Omental fat pad (tissue), 4 donors: ENCODE measurements at places on chromosomes 16 and 17.

DNA sequence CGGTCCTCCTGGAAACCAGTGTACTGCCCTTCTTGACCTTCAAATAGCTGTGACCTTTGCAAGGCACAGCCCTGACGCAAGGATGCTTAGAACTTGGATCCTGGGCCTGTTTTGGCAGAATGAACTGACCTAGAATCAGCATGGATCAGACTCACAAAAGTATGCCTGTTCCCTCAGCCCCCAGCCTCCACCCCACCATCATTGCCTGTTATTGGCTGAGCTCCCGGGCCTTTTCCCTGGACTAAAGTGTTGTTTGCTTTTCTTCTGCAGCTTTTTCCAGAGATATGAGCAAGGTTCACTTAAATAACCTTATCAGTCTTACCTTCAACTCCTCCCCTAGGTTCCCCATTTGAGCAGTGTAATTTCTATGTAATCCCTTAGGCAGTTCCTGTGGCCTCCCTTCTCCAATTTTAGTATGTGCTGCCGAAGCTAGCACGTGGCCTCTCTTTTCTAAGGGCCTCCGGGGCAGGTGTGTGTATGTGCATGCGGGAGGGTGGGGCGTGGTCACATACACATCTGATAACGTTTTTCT lies 347.4 kb downstream of the MAF start:
- DNase-seq = no peak

DNA sequence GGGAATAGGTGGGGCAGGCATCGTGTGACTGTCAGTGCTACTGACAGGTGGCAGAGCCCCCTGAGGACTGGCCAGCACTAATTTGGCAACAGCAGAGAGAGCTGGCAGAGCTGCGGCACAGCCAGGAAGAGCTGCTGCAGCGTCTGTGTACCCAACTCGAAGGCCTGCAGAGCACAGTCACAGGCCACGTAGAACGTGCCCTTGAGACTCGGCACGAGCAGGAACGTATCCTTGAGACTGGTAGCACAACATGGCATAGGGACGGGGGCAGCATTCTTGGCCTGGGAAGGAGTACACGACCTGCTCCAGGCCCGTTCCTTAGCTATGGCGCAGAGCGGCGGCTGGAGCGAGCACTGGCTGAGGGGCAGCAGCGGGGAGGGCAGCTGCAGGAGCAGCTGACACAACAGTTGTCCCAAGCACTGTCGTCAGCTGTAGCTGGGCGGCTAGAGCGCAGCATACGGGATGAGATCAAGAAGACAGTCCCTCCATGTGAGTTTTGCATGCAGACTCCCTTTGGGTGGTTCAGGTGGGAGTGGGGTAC lies 3.0 kb upstream of the NRN1L start:
- DNase-seq = no peak

- no peak for DNase-seq
Measured at GRCh38 chr17:47807421-47807820, 14.2 kb downstream of the OSBPL7 start.

DNA sequence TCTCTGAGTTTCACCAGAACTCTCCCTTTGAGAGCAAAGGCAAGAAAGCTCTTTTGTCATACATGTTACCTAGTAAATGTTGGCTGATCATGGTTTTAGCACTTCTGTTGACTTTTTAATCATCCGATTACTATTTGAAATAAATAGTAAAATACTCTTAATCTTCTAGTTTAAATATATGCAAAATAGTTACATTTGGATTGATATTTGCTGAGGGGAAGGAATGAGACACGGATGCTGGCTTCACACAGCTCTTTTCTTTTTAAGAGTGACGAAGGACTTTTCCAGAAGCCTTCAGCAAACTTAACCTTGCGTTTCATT lies 9.4 kb downstream of the NFATC3 start:
- DNase-seq = no peak

GRCh38 chr16:15460601-15461000 lies 26.2 kb downstream of the BMERB1 start:
- no peak for DNase-seq

- no peak for DNase-seq
Measured at GRCh38 chr17:73643001-73643851, 1.0 kb downstream of the SDK2 start.

DNA sequence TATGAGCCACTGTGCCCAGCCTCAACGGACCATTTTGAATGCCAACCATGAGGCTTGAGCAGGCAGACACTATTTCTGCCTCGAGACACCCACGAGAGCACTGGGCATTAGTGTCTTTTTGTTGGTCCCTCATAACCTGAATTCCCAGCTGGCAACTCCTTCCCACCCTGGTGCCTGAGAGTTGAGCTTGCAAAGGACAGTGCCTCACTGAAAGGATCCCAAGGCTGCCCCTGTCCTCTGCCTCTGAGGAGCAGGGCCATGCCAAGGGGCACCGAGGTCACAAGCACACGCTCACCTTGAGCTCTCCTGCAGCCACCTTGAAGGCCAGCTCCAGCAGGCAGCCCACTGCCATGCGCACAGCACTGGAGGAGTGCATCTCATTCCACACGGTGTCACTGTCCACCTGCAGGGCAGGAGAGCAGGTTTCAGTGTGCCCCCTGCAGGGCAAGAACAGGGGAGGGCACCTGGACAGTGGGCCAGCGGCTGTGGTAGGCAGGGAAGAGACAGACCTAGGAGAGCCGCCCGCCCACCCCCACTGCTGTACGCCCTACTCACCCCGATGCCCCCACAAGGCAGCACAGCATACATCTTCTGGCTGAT lies 12.8 kb downstream of the G6PC3 start:
- DNase-seq = no peak

GRCh38 chr16:73016488-73016830 lies 31.5 kb downstream of the ZFHX3 start:
- no peak for DNase-seq

GRCh38 chr17:29045734-29046472 lies 3.0 kb downstream of the PIPOX start:
- DNase-seq = no peak

- DNase-seq = no peak
Measured at GRCh38 chr16:12853972-12854371, 47.4 kb upstream of the SHISA9 start.

DNA sequence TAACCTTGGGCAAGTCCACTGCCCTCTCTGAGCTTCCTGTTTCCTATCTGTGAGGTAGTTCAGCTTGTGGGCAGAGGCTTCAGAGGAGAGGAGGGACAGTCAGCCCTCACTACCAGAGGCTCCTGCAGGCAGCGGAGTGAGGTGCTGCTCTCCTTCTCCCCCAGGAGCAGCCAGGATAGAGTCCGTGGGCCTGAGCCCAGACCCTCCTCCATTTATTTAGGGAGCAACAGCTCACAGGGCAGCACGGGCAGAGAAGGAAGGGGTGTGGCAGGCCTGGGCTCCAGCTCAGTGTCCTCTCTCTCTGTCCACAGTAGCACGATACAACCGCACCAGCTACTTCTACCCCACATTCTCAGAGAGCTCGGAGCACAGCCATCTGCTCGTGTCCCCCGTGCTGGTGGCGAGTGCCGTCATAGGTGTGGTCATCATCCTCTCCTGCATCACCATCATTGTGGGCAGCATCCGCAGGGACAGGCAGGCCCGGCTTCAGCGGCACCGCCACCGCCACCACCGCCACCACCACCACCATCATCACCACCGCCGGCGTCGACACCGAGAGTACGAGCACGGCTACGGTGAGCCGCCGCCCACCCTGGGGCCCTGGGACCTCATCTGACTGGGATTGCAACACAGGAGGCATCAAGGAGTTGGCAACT lies 42.3 kb downstream of the BEAN1 start:
- DNase-seq = no peak
